Activated CD4-positive, alpha-beta memory T cell treated with anti-CD3 and anti-CD28 coated beads, Interleukin-2, amount 10 ng/mL, durations not matched to agents 7 days and 5 days (primary cell): ENCODE measurements at places on chromosomes 6 and 20. TPM values are rescaled to one million over a fixed set of nuclear protein-coding genes. Genes with fewer than 3 reads are reported as not detected.

FRS3 gene
- total RNA-seq: 4.2 TPM

KHDC1L gene
- total RNA-seq: 0.58 TPM

POM121L2 gene
- total RNA-seq: not detected

DACT2 gene
- 0.15 TPM for total RNA-seq

FAXC gene
- 0.38 TPM for total RNA-seq

C6orf15 gene
- not detected for total RNA-seq

SLC17A9 gene
- 4.7 TPM for total RNA-seq

HEY2 gene
- not detected for total RNA-seq

SLC32A1 gene
- total RNA-seq: not detected

LY6G6D gene
- total RNA-seq: not detected

NRN1 gene
- 3.2 TPM for total RNA-seq

SLC2A10 gene
- not detected for total RNA-seq

IL17A gene
- total RNA-seq: 5.5 TPM

RNF146 gene
- total RNA-seq: 30.5 TPM

MEP1A gene
- total RNA-seq: not detected

MYLK4 gene
- total RNA-seq: 0.15 TPM

HLA-DMB gene
- total RNA-seq: 20.0 TPM

PSORS1C2 gene
- not detected for total RNA-seq

SERINC1 gene
- total RNA-seq: 83.2 TPM

RBBP8NL gene
- total RNA-seq: not detected

HTR1B gene
- total RNA-seq: not detected

NHSL1 gene
- total RNA-seq: 1.4 TPM

ENPP3 gene
- 0.38 TPM for total RNA-seq

RNGTT gene
- total RNA-seq: 18.6 TPM

IL17F gene
- 13.3 TPM for total RNA-seq

FAM83C gene
- total RNA-seq: not detected

BTNL2 gene
- not detected for total RNA-seq

PSMB8 gene
- total RNA-seq: 401 TPM

GJA10 gene
- 3.4 TPM for total RNA-seq

RGS17 gene
- 0.10 TPM for total RNA-seq

LY6G5C gene
- 2.6 TPM for total RNA-seq
